ENCODE measurements at places on chromosomes 16 and 17. TPM values are rescaled to one million over a fixed set of nuclear protein-coding genes. Genes with fewer than 3 reads are reported as not detected.
A peak's percentile ranks its signal among the peaks of the same experiment; 100 is the strongest.

DNA sequence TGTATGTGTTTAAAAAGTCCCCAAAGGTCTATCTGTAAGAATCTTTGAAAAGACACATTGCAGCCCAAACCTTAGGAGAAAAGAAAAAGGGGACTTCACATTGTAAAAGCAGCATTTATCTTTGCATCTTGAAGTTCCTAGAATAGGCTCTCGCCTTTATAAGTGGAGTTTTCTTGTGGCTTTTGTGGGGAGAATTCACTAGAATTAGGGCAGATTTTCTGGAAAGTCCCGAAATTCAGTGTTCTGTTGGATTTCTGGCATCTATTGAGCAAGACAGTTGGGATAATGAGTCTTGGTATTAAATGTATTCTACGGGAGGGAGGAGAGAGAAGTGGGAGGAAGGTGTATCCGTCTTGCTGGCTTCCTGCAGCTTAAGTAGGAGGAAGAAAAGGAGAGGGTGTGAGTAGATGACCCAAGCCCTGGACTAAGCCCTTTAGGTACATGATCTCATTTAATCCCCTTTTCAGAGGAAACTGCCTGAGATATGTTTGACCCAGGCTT lies 62.6 kb downstream of the PRKCA start:
- DNase-seq = no peak

DNA sequence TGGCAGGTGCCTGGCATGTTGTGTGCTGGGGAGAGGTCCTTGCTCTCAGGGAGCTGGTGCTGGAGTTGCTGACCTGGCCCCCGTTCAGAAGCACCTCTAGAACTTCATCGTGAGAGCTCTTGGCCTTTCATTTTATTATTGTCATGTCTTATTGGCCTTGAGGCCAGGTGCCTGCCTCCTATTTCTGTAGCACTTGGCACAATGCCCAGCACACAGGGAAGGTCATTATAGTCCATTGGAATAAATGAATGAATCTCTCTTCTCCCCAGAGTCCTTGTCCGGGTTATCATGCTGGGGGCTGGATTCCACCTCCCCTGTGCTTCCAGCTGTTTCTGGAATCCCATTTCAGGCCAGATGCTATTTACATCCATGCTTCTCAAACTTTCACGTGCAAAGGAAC lies 169.2 kb downstream of the HAPSTR1 start:
- peak; percentile 28 for DNase-seq

DNA sequence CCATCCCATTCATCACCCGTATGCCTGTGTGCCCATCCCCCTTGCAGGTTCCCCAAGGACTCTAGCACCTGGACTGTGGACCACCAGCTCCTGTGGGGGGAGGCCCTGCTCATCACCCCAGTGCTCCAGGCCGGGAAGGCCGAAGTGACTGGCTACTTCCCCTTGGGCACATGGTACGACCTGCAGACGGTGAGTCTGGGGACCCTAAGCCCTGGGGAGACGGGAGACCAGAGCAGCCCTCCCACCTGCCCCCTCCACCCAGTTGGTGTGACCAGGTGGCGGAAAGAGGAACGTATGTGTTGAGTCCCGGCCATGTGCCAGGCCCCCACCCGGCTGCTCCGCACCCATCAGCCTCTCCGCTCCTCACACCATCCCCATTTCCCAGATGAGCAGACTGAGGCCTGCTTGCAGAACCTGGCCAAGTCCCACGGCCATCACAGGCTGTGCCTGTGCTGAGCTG lies 15.6 kb downstream of the GAA start:
- no peak for DNase-seq

DNA sequence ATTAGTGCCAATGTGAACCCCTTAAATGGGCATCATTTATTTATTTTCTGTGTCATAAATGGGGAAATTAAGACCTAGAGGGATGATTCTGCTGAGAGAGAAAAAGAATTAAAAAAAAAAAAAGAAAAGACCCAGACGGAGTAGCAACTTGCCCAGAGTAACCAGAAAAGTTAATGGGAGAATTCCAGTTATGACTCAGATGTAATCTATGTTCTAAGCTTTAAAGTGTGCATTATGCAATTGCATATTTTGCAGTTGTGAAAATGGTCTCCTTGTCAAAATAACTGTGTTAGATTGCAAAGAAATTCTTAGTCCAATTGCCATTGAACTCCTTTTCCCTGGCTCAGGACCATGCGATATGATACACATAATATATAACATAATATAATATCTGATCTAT lies 38.6 kb upstream of the TBX2 start:
- no peak for DNase-seq

DNA sequence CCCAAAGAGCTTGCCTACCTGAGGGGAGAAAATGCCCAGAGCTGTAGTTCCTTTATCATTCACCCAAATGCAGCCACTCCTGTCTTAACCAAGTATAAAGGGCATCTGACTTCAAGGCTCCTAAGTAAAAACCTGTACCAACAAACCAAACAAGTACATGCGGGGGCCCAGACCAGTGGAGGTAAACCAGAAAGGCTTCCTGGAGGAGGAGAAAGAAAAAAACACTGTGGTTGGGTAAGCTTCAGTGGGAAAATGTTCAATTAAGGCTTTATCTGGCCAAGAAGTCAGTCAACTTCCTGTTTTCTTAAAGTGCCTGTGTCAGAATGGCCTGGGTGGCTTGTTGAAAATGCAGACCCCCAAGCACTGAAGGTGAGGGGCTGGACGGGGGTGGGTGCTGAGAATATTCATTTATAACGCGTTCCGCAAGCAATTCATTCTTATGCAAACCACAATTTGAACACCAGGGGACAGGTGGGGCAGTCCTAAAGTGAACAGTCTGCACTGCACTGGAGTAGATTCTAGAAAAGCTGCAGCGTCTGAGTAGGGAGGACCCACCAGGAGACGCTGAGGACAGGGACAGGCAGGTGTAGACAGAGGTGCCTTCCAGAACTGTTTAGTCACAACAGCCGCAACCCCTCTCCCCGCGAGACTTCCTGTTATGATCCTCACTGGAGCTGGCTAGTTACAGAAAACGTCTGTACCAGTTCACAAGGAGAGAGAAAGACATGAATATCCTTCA lies 467.1 kb downstream of the SOX9 start:
- DNase-seq = peak; percentile 22

GRCh38 chr16:89507214-89507833 lies 879 bp upstream of the SPG7 start:
- no peak for DNase-seq

The VASN gene
- total RNA-seq = 16.8 TPM

DNA sequence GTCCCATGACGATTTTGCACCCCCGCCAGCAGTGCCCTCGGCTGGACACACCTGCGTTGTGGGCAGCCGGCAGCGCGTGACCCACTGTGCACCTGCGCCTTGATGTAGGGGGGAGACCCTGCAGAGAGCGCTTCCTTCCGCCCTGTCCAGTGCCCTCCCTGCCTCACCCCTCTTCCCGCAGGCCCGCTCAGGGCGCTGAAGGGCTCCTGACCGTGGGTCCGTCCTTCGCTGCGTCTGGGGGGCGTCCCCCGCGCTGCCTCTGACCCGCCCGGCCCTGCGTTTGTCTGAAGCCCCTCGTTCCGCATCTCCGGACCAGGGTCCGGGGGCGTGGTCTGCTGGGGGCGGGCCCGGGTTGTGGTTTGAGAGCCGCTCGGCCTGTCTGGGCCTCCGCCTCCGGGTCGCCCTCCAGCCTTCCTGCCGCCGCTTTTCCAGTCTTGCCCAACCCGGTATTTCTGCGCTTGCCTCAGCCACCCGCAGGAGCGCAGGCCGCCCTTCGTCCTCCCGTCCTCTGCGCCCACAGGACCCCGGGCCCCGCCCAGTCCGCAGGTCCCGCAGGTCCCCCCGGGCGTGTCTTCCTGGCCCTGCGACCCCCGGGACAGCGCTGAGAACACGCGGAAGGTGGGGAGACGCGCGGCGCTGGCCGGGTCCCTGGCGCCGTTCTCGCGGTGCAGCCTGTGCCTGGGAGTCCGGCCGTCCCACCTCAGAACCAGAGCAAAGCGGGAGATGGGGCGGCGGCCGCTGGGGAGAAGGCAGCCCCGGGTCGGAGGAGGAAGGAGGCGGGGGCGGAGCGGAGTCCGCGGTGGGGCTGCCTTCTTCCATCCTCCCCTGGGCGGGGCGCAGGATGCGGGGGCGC lies 4.0 kb upstream of the IL17C start:
- peak; percentile 15 for DNase-seq

The TVP23A gene
- 1.2 TPM for total RNA-seq

DNA sequence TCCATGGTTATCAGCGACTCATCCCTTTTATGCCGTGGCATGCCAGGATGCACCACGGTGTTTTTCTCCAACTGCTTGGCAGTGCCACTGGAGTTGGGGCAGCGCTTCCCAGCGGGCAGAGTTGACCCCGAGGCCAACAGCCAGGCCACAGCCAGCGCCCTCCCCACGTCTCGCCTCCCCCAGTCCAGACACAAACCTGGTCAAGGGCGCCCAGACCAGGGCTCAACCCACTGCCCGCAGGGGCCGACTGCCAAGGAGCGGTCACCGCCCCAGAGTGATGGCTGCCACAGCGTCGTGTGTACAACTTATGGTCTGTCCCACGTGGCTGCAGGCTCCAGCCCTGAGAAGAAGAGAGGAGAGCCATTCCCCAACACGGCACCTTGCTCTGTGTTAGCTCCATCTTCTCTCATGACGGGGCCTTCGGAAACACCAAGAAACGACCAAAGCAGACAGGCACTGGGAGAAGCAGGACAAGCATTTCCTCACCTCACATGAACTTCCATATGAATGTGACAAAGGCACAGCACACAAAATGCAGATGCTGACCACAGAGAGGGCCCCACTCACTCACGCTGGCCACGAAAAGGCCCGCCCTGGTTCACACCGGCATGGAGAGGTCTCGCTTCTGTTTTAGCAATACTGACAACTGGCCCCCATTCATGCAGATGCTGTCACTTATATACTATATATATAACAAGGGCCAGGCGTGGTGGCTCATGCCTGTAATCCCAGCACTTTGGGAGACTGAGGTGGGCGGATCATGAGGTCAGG lies 27.0 kb downstream of the AXIN1 start:
- no peak for DNase-seq

The P4HB gene
- 389 TPM for total RNA-seq

The MMP15 gene
- total RNA-seq = 31.0 TPM

- peak; percentile 3 for DNase-seq
These were observed 95.7 kb upstream of the AKTIP start for GRCh38 chr16:53598511-53599275.

DNA sequence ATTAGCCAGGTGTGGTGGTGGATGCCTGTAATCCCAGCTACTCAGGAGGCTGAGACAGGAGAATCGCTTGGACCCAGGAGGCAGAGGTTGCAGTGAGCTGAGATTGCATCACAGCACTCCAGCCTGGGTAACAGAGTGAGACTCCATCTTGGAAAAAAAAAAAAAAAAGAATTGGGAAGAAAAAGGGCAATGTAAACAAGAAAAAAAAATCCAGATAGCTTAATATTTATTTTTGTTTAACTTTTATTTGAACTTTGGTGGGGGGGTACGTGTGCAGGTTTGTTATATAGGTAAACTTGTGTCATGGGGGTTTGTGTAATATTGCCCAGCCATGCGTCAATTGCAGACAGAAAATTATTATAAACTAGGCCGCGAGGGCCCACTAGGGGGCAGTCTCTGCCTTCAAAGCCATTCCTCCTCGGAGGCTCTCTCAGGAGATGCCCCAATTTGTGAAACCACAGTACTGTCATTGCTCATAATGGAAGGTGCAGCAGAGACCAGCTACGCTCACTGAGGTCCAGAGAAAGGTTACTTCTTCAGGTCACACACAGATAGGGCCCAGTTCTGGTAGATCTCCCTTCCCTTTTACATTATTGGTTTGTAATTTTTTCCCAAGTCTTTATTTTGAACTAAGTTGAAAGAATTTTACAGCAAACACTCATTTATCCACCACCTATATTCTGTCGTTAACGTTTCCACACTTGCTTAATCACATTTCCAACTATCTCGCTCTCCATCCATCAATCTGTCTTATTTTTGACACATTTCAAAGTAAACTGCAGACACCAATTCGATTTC lies 206.2 kb downstream of the PRKCB start:
- peak; percentile 79 for DNase-seq

GRCh38 chr16:8936421-8936820 lies 27.3 kb downstream of the USP7 start:
- DNase-seq = no peak

GRCh38 chr16:84930298-84931106 lies 80.8 kb downstream of the ZDHHC7 start:
- no peak for DNase-seq

The IFI35 gene
- 6.7 TPM for total RNA-seq

DNA sequence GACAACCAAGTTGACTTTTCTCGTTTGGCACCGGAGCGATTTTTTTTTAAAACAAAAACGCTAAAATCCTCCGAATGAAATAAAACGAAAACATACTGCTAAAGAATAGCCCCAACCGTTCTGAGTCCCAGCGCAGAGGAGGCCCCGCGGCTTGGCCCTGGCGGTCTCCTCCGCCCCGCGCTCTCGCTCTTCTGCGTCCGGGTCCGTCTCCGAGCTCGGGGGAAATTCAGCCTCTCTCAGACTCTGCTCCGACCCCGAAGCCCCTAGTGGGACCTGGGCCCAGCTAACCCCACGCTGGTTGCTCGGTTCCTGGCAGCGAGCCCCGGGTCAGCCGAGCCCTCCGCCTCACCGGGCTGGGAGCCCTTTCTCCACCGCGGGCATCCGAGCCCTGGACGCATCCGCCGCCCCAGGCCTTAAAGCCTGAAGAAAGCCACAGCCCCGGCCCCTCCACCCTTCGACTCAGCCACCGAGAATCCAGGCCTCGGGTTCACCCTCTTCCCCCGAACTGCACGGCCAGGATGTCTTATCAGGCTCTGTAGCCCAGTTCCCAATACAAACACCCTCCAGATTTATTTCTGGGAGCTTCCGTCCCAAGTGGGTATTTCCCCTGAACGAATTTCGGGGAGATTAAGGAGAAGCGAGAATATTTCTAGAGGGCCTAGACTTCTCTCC lies 1.2 kb downstream of the TBX2 start:
- no peak for DNase-seq

DNA sequence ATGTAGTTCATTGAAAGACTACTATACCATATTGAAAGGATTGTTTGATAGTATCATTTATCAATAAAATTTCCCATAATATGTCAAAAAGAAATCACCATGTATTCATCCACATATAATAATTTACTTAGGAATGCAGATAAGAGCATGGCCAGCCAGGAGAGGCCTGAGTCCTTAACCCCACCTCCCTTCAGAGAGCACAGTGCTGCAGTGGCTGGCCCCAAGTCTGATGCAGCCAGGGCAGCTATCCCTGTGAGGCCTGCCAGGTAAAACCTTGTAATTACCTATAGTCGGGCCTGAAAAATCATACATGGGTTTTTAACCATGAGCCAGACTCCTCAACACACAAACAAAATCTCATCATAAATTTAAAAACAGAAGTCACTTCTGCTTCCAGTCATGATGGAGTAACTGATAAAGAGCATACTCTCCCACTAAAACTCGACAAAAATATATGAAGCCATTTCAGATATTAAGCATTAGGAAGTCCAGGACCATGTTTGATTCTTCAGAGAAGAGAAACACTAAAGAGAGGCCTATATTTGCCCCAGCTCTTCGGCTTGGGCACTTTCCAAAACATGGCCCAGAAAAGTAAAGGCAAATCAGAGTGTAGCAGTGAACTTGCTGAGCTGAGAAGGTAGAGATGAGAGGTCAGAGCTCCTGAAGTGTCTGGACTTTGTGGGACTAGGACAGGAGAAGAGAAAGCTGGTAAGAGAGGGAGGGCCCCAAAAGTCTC lies 40.9 kb upstream of the CCNF start:
- no peak for DNase-seq

Measured in tongue (tissue), 3 donors.